ENCODE measurements at places on chromosomes 2 and 18.

GRCh38 chr2:237505188-237505939, 18.3 kb downstream of the MLPH start:
- no peak for DNase-seq

DNA sequence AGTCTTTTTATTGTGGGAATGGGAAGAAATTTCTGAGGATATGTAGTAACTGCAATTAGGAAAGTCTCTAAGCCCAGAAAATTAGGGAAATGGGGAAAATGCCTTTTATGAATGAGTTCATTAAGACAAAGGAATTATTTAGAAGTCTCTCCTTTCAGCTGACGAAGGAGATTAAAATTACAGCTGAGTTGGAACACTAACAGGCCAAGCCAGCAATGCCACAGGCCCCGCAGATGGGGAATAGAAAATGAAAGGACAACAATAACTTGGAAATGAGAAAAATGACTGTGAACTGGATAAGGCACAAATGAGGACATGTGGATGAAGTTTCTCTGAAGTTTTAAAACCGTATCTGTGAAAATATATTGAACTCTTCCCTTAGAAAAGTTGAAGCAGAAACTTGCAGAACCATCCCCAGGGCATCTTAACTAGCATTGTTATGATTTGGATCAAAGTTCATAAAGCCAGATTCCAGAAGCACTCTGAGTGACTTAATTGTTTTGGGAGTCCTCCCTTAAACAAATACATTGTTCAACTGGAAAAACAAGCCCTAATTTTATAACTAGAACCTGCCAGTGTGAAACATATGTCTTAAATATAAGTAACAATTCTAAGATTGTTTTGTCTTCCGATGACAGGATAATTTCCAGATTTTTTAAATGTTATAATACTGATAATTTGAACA, 51.3 kb downstream of the C2orf76 start:
- DNase-seq = no peak

DNA sequence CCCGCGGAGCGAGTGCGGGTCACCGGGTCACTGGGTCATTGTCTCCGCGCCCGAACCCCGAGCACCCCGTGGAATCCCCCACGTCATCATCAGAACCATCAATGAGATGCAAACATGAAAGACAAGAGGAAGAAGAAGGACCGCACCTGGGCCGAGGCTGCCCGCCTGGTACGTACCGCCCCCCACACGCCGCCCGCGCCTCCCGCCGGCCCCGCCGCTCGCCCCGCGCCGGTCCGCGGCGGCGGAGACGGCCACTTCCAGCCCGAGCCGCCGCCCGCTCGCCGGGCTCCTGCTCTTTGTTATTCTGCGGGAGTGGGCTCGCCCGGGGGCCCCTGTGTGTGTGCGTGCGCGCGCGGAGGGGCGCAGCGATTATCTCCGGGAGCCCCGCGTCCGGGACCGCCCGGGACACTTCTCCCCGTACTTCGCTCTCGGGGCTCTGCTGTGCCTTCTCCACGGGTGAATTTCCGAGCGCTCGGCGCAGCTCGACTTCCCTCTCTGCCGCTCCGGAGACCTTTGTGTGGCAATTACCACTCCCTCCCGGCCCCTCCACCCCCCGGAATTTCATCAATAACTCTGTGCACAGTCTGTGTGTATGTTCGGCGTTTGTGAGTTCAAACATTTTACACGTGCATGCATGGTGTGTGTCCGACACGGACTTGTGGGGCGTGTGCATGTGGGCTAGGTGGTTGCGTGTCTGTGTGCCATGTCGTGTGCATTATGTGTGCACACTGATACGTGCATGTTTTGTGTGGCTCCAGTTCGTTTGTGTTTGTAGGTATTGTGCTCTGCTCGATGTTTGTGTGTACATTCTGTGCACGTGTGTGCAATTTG, 714 bp downstream of the ASXL3 start:
- no peak for DNase-seq

DNA sequence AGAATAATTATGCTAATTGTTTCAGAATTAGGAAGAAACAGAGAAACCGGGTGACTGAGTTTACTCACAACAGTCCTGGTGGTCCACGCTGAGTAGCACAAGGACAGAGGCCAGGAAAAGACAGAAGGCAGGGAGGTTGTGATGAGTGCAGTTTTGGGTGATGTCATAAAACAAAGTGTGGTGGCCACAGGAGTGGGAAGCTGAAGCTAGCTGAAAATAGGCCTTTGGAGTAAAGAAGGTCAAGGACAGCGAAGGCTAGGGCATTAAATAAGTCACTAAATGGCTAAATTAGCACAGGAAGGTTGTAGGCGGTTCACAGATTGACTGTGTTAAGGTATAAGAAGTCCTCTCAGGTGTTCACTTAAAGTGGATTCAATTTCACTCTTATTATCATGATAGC, 120.9 kb upstream of the TTN start:
- no peak for DNase-seq

GRCh38 chr2:133753665-133754064, 185.4 kb upstream of the NCKAP5 start:
- DNase-seq = no peak

DNA sequence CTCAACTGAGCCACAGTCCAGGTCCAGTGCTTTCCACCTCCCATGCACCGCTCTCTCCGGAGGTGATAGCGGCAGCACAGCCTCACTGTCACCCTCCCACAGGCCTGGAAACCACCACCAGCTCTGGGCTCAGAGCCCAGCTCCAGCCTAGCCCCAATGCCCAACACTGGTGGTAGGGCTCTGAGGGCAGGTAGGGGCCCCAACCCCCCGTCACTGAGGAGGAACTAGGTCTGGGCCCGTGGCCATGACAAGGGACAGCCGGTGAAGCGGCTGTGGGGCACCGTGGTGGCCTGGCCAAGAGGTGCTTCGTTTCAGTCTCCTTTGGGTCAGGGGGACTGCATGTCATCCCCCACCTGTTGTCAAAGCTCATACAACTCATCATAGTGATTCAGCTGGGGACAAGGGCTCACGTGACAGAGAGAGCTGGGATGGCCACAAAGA, 5.5 kb upstream of the TMEM214 start:
- DNase-seq = no peak

- DNase-seq = no peak
These were observed 196.8 kb downstream of the PPP1R1C start for GRCh38 chr2:182182436-182182835.

- no peak for DNase-seq
These were observed 371.1 kb upstream of the NRP2 start for GRCh38 chr2:205311201-205311600.

DNA sequence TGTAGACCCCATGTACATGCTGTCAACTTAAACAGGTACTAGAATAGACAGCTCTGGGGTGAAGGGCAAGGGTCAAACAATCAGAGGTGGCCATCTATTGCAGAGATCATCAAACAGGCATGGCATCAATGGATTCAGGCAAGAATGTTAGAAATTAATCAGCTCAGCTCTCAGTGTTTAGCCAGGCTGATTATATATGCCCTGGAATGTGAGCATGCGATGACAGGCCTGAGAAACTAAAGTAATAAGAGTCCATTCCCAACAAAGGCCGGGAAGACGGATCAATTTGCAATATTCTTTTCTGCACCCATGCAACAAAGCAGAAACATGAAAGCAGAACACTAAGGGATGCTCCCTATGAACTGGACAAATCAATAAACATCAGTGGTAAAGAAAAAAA, 380.5 kb upstream of the SPRED2 start:
- no peak for DNase-seq

DNA sequence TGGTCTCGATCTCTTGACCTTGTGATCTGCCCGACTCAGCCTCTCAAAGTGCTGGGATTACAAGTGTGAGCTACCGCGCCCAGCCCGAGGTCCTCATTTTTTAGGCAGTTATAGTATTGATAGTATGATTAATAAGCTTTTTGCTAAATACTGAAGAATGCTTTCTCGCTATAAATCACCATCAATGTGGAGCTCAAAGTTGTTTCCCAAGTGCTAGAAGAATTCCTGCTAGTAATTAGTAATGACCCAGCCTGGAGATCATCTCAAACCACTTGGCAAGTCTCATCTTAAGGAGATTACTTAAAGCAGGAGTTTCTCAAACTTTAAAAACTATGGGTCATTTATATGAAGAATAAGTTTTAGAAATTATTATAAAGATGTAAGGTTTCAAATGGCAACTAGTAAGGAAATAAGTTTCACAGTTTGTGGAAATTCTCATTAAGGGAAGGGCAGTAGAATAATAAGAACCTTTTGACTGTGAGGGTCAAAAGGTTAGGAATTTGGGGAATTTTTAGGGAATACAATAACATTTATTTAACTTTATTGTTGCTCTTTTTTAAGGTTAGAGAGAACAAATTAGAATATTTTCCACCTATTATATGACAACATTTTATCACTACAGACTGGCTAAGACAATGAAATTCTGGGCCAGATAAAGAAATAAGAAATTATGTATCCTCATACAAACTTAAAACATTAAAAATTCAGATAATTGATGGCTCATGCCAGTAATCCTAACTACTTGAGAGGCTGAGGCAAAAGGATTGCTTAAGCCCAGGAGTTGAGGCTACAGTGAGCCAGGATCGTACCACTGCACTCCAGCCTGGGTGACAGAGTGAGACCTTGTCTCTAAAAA, 148.6 kb upstream of the MAP3K20 start:
- DNase-seq = no peak

DNA sequence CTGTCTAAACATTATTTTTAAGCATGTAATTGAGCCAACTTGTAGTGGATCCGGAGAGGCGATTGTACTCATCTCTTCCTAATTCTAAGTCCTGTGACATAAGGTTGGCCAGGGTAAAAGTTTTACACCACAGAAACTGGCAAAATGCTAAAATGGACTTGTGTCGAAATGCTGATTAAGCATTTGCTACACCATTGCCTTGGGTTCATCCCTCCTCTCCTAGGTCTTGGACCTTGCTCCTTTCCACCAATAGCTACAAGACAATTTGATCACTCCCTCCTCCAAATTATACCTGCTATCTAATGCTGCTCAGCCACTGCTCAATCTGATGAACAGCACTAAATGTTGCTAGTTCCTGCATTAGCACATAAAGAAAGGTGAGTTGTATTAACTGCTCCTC, 132.7 kb upstream of the EPC2 start:
- no peak for DNase-seq

- no peak for DNase-seq
These were observed 18.0 kb upstream of the NOL4 start for GRCh38 chr18:34242739-34243138.

DNA sequence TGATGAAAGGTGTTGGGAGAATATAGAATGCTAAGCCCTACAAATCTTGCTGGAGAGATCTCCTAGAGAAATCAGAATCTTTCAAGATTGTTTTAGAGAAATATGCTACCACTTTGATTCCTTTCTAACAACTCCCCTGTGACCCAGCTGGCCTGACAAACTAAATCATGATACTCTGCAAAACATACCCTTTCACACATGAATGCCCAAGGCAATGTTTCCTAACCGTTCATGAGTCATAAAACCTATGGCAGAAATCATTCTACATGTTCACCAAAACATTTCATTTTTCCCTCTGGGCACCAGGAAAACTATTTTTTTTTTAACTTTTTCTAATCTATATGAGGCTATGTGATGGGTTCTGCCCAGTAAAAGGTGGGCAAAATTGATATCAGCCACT, 77.8 kb upstream of the SETBP1 start:
- no peak for DNase-seq

GRCh38 chr2:96099861-96100798, 16.2 kb downstream of the ADRA2B start:
- DNase-seq = no peak

- no peak for DNase-seq
These were observed 68.9 kb upstream of the CAB39 start for GRCh38 chr2:230643576-230644291.

DNA sequence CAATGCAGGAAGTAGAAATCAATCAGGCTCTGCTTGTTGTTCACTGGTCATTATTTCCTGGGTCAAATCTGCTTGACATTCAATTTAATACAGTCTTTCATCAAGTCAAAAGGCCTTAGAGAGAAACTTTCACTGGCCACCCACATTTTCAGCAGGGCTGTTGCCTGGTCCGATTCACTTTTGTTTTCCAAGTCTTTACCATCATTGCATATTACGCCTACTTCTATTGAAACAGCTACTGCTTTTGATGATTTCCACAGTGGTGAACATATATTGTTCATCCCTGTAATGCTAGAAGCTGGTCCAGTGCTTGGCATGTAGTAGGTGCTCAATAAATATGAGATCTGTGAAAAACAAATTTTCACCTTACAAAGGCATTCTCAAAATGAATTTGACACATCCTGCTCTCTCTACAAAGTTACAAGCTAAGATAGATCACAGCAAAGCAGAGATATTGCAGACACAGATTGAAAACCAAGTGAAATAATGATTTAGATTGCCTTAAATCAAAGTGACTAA, 600.1 kb downstream of the ARHGAP15 start:
- DNase-seq = no peak

DNA sequence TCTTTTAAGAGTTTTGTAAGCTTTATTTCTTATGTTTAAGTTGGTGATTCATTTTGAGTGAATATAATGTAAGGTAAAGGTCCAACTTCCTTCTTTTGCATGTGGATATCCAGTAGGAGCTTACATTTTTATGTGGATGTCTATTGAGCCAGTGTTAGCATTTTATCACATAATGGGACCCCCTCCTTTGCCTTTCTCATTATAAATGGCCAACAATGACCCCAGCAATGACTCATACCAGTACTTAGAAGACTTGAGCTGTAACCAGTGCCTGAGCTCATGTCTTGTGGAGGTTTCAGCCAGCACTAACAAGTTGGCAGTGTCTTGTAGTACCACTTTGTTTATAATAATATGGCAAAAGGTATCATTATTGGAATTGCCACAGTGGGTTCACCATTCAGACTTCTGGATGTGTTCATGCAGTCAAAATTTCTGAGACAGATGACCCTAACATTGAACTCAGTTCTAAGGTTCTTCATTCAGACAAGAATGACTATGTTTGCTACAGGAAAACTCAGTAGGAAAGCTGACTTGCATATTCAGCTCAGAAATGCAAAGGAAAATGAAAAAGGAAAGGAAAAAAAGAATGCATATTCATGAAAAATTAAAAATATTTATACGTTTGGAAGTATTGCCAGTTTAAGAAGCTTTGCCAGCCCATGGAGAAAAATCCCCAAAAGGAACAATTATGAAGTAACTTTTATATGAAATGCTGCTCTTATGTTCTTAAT, 41.0 kb downstream of the CDKL4 start:
- no peak for DNase-seq

GRCh38 chr2:103448495-103448894, 686.7 kb downstream of the TMEM182 start:
- no peak for DNase-seq

- no peak for DNase-seq
These were observed 74.8 kb downstream of the EMX1 start for GRCh38 chr2:72991980-72992733.

DNA sequence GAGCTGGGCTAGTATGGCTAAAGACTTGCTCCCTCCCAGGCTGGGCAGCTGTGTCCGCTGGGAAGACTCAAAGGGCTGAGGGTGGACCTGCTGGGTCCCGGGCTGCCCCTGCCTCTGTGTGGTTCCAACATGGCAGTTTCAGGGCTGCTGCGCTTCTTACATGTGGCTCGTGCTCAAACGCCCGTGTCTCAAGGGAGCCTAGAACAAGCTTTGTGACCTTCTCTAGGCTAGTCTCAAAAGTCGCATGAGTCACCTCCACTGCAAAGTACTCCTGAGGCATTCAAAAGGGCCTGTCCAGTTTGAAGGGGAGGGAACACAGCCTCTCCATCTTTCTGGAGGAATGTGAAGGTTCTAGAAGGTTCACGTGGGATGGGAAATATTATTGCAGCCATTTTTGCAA, 44.7 kb upstream of the RAB31 start:
- DNase-seq = no peak

GRCh38 chr2:239276851-239277250, 124.0 kb downstream of the HDAC4 start:
- no peak for DNase-seq

- no peak for DNase-seq
These were observed 754.4 kb downstream of the ADCYAP1 start for GRCh38 chr18:1658908-1659566.

- DNase-seq = no peak
These were observed 151.1 kb upstream of the MEIS1 start for GRCh38 chr2:66283787-66284186.

Measured in T follicular helper cell (primary cell).